CMK (cell line): ENCODE measurements at places on chromosomes 4 and X.

- no peak for DNase-seq
Observed at GRCh38 chr4:109009909-109010308, 247.1 kb upstream of the ETNPPL start.

DNA sequence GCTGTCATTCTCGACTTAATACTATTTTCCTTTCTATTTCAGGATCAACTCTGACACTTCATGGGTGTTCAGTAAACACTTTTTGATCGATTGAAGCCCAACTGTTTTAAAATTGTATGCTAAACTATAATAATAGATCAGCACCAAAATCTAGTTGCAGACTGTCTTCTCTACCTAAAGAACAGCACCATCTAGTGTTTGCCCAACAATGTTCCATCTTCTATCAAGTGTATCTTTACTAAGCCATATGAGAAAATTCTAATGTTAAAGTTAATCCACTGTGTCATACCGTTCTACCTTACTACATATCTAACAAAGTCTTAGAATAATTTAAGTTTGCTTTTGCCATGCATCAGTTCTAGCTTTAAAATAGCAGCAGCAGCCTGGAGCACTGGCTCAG, 113.0 kb upstream of the PRDX4 start:
- DNase-seq, result no peak

GRCh38 chr4:70688795-70689231, 481 bp downstream of the UTP3 start:
- no peak for DNase-seq

DNA sequence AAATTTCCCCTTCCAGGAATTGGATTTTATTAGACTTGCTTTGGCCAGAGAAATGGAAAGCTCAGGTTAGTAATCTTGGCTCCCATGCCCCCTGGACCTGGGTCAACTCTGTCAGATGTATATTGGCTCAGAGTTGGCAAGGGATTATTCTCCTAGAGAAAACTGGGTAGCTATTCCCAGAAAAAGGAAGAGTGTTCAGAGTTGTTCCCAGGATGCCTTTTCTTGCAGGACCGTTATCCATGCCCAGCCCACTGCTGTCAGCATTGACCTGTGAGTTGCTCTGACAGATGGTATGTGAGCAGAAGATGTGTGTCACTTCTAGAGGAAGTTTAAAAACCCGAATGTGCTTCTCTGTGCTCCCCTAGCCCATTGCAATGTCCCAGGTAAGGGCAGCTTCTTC, 509.9 kb upstream of the ZFP42 start:
- no peak for DNase-seq

DNA sequence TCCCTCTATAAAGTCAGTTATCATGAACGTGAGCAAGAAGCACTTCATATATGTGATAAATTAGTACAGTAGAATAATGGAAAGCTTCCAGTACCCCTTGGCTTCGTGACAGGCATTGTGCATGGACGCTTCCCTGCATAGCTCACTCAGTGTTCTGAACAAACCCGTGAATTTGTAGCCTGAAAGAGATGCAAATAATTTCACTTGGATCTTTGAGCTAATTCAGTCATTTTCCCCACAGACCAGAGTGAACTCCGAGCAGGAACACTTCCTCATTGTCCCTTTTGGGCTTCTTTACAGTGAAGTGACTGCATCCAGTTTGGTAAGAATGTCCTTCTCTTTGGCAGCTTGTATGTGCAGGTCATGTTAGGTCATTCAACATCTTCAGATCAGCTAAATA, 50.1 kb downstream of the ADD1 start:
- no peak for DNase-seq

GRCh38 chrX:70041993-70042392, 7.7 kb downstream of the AWAT2 start:
- DNase-seq, result no peak

- DNase-seq, result no peak
Observed at GRCh38 chrX:42535233-42535632, 242.7 kb downstream of the PPP1R2C start.

DNA sequence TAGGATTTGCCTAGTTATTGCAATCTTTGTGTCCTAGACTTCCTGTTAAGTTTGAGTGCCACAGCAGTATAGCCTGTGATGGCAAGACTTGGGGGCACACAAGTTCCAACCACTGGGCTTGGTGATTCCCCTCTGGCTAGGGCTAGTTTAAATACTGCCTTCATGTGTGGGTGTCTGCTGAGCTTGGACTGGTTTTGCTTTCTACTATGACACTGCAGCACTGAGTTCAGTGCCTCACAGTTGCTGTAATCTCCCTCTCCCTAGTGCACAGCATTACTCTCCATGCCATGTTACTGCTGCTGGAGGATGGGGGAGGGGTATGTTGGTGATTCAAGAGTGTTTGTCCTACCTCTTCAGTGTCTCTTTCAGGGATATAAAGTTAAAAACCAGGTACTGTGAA, 379.6 kb downstream of the IL15 start:
- DNase-seq, result no peak
